ENCODE measurements at places on chromosomes 2 and 18.

- DNase-seq: no peak
These were observed 50.5 kb upstream of the CREB1 start for GRCh38 chr2:207479198-207479785.

GRCh38 chr2:136909777-136910176 lies 144.4 kb downstream of the THSD7B start:
- DNase-seq: no peak

GRCh38 chr2:39620067-39620466 lies 45.6 kb upstream of the TMEM178A start:
- DNase-seq: no peak

DNA sequence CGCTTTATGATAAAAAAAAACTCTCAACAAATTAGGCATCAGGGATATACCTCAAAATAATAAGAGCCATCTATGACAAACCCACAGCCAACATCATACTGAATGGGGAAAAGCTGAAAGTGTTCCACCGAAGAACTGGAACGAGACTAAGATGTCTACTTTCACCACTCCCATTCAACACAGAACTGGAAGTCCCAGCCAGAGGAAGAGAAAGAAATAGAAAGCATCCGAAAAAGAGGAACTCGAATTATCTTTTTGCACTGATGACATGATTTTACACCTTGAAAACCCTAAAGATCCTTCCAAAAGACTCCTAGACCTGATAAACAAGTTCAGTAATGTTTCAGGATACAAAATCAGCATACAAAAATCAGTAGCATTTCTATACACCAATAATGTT lies 121.6 kb downstream of the ZRANB3 start:
- DNase-seq: peak; percentile 16

- no peak for DNase-seq
These were observed 45.8 kb upstream of the ID2 start for GRCh38 chr2:8636041-8636491.

DNA sequence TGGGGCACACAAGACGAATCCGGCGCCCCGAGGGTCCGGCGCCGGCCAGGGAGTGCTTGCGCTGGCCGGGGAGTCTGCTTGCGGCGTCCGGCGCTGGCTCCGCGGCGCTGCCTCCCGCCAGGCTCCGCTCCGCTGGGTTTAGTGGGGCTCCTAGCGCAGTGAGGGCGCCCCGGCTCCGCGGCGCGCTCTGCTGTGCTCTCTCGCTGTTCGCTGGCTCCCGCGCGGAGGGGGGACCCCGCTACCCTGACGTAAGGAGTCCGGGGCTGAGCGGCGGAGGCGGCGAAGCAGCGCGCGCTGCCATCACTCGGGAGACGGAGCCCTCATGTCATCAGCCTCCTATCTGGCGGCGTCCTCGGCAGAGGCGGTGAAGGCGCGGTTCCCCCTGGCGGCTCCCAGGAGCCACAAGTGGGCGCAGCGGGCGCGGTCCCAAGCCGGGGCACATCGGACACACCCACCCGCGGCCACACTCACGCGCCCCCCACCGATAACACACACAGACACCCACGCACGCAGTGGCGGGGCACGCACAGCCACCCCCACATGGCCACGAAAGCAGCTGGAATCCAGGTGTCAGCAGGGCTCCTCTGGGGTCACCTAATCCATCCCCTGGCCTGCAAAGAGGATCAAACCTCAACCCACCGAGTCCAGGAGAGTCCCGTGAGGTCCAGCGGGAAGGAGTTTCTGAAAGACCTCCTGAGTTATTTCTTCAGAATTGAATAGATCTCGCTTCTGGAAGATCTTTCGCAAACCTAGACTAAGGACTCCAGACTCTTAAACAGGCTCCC lies at the start of gene C1QL2:
Gene C1QL2, minus strand, starts transcription at position 189 of the 785 bp plus-strand sequence. CDS start 482 bp downstream, outside the sequence.
- no peak for DNase-seq

- DNase-seq: no peak
These were observed 64.7 kb upstream of the HAAO start for GRCh38 chr2:42856891-42857632.

GRCh38 chr2:109185821-109186570 lies 57.0 kb downstream of the SH3RF3 start:
- no peak for DNase-seq

DNA sequence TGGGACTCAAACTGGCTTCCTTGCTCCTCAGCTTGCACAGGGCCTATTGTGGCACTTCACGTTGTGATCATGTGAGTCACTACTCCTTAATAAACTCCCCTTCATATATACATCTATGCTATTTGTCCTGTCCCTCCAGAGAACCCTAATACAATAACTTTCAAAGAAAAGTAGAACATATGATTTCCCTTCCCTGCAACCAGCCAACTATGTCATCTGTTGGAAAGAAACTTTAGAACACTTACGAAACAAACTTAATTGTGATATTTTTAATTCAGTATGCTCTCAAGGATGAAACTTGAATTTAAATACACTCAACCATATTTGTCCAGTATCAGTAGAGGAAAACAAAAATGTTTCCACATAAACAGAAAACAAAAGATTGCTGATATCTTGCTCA lies 84.4 kb downstream of the DYM start:
- DNase-seq: no peak

GRCh38 chr18:33751613-33752221 lies 173.7 kb downstream of the ASXL3 start:
- DNase-seq: peak; percentile 19

DNA sequence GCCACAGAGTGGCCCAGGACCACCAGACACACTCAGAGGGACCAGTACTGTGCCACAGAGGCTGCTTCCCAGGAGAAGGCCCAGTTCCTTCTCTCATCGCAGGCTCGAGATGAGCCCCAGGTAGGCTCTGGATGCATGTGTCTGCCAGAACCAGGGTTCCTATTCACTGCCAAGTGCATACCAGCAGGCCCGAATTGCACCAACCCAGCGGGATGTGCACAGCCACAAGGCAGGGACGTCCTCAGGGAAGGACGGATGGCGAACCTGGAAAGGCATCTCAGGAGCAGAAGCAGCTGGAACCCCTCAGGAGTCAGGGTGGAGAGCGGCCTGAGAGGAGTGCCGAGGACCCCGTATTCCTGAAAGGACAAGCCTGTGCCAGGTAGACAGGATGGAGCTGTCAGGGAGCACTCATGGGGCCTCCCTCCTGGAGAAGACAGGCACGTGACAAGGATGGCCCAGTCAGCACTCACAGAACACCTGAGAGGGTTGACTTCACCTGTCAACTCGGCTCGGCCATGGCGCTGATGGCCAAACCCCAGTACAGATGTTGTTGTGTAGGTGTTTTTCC lies 73.7 kb downstream of the PTGR3 start:
- no peak for DNase-seq

DNA sequence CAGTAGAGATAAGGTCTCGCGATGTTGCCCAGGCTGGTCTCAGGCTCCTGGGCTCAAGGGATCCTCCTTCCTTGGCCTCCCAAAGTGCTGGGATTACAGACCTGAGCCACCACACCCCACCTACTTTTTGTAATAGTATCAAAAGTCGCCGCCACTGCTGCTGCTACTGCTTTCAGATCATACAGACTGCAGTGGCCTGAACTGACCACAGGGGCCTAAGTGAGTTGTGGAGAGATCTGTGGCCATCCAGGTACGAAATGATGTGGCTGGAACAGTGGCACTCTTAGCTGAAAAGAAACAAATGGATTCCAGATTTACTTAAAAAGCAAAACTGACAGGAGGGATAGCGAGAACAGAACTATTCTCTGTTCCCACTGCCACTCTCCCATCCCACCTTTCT lies 32.9 kb upstream of the POMC start:
- no peak for DNase-seq

GRCh38 chr2:120825370-120826259 lies 89.9 kb downstream of the GLI2 start:
- no peak for DNase-seq

DNA sequence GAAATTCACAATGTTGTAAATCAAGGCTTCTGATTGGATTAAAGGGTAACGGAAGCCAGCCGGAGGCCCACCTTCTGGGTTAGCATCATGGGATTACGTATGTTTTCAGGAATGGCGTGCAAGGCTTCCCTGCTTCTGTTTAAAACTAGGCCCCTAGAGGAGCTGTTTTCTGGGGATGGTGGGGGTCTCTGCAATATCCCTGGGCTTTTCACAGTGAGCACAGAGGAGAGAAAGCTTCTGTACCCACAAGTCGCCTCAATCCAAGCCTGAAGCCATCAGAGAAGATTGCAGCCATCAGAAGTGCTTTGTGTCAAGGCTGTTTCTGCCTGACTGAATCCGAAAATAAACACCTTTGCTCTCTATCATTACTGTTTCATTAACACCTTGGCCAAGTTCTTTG lies 226.9 kb upstream of the SMIM21 start:
- DNase-seq: no peak

DNA sequence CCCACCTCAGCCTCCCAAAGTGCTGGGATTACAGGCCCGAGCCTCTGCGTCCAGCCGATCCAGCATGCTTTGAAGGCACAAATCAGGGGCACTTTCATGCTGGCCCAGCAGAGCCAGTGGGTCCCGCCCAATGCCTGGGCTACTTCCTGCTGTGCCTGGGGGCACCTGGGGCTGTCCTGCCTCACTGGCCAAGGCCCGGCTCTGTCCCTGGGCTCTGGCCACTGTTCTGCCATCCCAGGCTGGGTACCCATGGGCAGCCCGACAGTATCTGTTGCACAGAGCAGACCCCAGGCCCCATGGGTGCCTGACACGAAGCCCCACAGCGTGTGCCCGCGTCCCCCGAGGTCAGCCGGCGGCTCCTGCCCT lies 6.8 kb upstream of the GAL3ST2 start:
- DNase-seq: peak; percentile 8

DNA sequence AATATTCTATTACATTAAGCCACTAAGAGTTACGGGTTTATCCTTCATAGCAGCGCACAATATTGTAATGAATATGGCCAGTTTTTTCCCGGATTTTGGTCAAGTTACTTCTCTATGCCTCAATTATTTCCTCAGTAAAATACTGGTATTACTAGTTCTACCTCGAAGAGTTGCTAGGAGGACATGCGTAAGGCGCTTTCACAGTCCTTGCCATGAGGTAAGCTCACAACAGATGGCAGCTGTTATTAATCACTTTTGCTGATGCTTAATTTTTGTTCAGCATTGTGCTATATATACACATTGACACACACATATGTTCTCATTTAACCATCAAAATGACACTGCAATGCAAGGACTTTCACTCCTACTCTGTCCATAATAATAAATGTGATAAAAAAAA lies 101.5 kb downstream of the SCG2 start:
- no peak for DNase-seq

DNA sequence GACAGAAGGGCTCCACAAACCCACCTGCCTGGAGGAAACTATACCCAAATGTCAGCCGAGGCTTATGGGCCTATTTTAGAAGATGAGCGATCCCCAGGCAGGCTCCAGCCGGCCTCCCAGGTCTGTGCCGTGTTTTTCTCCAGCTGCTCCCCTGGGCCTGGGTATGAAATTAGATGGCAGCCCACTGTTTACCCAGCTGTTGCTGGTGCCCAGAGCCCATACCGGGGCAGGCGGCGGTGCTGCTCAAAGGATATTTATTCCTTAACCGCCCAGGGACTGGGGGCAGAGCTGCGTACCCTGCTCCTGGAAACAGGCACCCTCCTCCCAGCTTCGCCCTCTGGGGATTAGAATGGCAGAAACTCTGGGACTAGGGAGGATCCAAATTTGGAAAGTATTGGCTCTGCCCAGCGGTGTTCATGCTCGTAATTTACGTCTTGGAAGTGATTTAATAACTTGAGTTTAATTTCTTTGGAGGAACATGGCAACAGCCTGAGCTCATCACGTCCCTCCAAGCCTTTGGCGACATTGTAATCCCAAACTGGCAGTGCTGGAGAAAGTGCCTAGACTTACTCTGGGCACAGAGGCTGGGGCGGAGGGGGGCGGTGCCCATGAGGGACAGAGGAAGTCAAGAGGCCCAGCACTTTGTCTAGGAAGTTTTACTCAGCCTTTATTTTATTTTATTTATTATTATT lies 199.2 kb downstream of the KLHL29 start:
- DNase-seq: no peak

DNA sequence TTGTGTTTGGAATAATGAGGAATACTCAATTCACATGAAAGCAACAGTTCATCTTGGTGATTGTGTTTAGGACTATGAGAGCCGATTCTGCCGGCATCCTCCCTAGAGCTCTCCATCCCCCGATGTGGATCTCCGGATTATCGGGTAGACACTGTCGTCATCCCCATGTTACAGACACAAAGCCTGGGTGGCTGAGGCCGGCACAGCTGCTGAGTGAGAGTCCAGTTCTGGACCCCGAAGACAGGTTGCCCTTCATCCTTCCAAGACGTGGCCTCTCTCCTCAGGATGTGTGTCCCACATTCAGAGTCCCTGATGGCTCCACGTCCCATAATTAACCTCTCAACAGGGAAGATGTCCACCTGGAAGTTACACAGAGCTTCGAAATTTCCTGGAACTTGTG lies 129.3 kb downstream of the HDAC4 start:
- no peak for DNase-seq

DNA sequence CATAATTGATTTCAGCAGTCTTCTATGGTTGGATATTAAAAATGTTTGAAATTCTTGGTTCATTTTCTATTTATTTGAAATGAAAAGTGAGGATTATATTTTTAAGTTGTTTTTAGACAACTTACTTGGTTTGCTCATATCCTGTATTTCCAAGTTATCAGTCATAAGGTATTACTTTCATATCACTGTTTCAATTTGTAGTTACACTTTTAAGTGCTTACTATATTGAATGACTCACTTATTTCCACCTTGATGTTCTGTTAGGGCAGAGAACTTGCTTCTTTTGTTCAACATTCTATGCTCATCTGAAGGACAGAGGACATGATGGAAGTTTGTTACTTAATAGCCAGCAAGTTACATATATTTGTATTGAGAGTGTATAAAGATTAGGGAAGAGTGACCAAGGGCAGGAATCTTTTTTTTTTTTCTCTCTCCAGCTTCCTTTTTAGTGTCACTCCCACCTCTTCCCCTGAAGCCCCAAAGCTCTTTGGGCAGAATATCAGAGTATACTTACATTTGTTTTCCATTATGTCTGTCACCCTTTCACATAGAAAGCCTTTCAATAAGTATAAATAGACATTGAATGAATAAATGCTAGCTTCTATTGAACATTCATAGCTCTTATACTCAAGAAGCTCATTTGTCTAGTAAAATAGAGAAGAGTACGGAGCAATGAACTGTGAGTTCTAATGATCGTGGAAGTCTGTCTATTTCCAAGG lies 28.1 kb downstream of the PIK3C3 start:
- DNase-seq: peak; percentile 20
